ENCODE measurements at places on chromosomes 3 and 15.

- DNase-seq: no peak
Measured at GRCh38 chr15:66578286-66578875, 12.6 kb upstream of the LCTL start.

DNA sequence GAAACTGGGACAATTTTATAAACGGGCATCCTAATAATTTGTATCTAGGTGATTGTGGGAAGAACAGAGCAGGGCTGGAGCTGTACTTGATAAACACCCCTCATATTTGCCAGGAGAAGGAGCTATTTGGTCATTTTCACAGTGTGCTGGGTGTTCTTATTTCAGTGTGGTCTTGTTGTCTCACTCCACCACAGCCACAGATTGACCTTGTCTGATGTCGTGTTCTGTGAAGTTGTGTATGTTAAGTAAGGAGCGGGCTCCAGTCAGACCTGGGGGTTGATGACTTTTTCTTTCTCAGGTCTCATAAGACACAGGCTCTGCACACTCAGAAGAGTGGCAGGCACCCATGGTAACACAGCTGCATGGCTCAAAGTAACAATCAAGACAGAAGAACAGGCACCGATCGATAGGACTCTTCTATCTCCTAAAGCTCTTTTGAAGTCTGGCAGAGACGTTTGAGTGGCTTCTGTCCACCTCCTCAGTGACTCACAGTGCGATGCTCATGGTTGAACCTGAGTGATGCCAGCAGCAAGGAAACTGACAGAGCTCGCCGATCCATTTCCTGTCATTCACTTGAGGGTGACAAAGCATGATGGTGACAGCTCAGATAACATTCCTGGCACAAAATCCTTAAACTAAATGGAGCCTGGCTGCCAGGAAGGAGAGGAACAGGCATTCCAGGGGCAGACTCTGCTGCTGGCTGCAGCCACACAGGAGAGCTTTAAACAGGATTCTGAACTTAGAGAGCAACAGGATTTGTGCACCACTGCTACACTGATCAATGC lies 20.8 kb downstream of the DPH3 start:
- DNase-seq: peak; percentile 32

DNA sequence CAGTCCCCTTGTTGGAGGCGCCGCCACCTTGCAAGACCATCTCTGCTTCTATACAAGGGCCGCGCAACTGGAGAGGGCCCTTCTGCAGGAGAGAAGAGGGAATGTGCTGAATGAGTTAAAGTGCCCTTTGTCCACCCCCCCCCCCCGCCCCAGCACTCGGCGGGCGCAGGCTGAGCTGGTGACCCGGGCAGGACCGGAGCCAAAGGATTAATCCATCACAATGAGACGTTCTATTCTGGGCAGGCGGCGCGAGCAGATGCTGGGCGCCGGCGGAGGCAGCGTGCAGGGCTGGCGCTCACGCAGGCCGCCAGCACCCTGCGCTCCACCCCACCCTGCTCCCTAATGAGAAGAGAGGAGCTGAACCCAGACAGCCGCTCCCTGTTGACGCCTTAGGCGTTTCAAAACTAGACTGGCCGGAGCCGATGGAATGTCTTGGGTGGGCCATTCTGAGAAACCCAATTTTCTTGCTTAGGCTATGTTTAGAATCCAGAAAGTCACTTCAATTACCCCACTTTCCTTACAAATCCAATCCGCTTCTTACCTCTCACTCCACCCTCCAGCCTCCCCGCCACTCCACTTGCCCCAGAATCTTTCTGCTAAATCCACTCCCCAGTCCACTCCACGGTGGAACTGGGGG lies 32.9 kb downstream of the GJD2 start:
- DNase-seq: peak; percentile 3

DNA sequence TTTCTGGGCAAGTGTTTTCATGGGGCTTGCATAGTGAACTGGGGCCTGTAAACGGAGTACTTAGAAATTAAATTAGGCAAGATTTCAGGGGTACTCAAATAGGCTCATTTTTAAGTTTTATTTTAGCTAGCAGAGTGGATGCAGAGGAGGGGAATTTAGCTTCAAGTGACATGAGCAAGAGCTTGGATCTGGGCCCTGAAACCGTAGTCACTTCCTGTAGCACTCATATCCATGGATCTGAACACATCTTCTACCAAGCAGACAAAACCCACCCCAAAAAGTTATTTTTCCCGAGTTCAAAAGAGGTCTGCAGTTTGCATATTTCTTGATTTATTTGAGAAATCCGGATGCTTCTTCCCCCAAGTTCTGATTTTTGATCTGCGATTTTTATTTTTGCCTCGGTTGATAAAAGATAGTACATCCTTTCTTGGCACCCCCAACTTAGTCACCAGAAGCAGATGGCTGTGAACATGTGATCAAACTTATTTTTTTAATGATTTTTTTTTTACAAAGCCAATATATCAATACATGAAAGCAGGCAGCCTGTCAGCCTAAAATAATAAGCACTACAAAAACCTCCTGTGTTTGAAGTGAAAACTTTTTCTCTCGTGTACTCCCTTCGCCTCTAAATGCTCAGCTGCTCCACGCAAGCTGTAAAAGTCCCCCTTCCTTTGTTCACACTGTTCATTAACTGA lies 36.6 kb upstream of the STT3B start:
- DNase-seq: no peak

DNA sequence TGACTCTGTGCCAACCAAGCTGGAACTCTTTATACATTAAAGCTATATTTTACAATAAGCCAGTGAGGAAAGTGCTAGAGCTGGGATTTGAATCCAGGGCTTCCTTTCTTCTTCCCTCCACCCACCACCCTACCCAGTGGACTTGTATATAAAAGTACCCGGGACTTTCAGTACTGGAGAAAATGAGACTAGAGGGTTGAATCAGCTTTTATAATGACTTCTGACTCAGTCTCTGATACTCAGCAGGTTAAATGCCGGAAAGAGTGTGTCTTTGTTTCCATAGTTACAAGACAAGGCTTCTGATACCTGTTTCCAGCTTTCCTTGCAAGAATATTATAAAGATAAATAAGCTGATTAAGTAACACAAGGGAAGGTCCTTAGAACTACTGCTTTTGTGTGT lies 80.9 kb downstream of the FRMD4B start:
- no peak for DNase-seq

- DNase-seq: no peak
Measured at GRCh38 chr15:32873284-32874114, 155.7 kb downstream of the GREM1 start.

- DNase-seq: no peak
Measured at GRCh38 chr3:44098656-44099415, 142.8 kb upstream of the TOPAZ1 start.

GRCh38 chr3:116470605-116471197 lies 25.4 kb upstream of the LSAMP start:
- no peak for DNase-seq
